ENCODE measurements at places on chromosomes 2 and 18. TPM values are rescaled to one million over a fixed set of nuclear protein-coding genes. Genes with fewer than 3 reads are reported as not detected.
A peak's percentile ranks its signal among the peaks of the same experiment; 100 is the strongest.

The MDH1 gene
- 87.8 TPM for total RNA-seq

The CFC1 gene
- not detected for total RNA-seq

The GTF2A1L gene
- not detected for total RNA-seq

- peak; percentile 46 for DNase-seq
- H3K4me1 ChIP-seq = peaks cover 14% of the 10 kb centered on the region
- no peaks in the 10 kb centered on the region for H3K27me3 ChIP-seq
- H3K36me3 ChIP-seq = peaks cover 6% of the 10 kb centered on the region
These were observed 75.0 kb upstream of the RBM44 start for GRCh38 chr2:237723602-237724001.

GRCh38 chr2:60152226-60152833 is 401.1 kb downstream of the BCL11A start:
- peak; percentile 51 for DNase-seq
- H3K4me1 ChIP-seq = peaks cover 12% of the 10 kb centered on the region

DNA sequence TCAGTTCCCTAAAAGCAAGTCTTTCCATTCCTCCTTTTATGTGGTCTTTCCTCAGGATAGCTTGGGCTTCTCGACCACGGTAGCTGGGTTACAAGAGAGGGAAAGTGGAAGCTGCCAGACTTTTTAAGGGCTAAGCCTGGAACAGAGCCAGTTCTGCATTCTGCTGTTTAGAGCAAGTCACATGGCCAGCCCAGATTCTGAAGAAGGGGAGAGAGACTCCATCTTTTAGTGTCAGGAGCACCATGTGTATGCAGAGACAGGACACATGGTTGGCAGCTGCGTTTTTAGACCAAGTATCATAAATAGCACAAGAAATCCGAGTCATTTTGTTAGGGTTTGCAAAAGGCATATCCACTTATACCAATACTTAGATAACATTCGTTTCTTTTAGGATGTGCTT is 4.7 kb downstream of the HMSD start:
- no peak overlapping the region for H3K4me3 ChIP-seq
- no peaks in the 10 kb centered on the region for H3K36me3 ChIP-seq
- no peaks in the 10 kb centered on the region for H3K27me3 ChIP-seq

DNA sequence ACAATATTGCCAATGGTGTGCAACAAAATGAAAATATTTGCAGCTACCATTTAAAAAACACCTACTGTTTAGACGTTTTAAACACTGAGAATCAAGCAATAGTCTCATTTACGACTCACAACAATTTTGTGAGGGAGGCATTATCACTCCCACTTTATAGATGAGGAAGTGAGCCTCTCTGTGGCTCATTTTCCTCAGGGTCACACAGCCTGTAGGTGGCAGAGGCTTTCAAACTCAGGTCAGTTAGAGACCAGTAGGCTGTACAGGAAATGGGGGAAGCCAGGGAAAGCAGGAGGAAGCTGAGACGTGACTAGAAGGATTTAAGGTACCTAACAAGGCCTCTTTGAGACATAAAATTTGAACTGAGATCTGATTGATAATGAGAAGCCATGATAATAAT is 95.0 kb upstream of the ZNF521 start:
- no peaks in the 10 kb centered on the region for H3K4me1 ChIP-seq
- H3K27me3 ChIP-seq = no peaks in the 10 kb centered on the region
- DNase-seq = no peak
- H3K36me3 ChIP-seq = no peaks in the 10 kb centered on the region
- H3K4me3 ChIP-seq = no peak overlapping the region

The BCL11A gene
- 383 TPM for total RNA-seq

GRCh38 chr2:236820763-236821344 is 251.2 kb downstream of the ACKR3 start:
- H3K4me3 ChIP-seq = no peak overlapping the region
- H3K36me3 ChIP-seq = no peaks in the 10 kb centered on the region
- no peak overlapping the region for H3K27ac ChIP-seq
- H3K27me3 ChIP-seq = no peaks in the 10 kb centered on the region
- no peak for DNase-seq
- H3K4me1 ChIP-seq = no peaks in the 10 kb centered on the region

DNA sequence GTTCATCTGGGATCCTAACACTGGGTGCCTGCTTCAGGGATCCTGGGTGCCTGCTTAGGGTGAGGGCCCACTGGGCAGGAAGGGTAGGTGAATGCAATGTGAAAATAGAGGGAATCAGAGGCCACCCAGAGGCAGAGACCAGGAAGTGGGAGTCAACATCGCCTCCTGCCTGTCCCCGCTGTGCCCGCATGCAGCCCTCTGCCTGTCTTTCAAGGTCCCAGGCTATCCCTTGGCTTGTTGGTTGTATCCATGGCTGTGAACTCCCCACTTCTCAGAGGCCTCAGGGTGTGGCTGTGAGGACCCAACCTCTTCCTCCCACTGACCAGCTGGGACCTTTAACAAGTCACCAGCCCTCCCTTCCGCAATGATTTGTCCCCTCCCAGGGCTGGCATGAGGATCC is 26.5 kb downstream of the PSD4 start:
- no peak for DNase-seq
- H3K4me1 ChIP-seq = peaks cover 13% of the 10 kb centered on the region
- peaks cover 67% of the 10 kb centered on the region for H3K36me3 ChIP-seq
- no peak overlapping the region for H3K4me3 ChIP-seq

The ING5 gene
- total RNA-seq = 82.9 TPM

- H3K27ac ChIP-seq = no peak overlapping the region
- no peak overlapping the region for H3K4me3 ChIP-seq
- no peaks in the 10 kb centered on the region for H3K27me3 ChIP-seq
- H3K4me1 ChIP-seq = no peaks in the 10 kb centered on the region
- DNase-seq = no peak
- H3K36me3 ChIP-seq = no peaks in the 10 kb centered on the region
These were observed 236.9 kb downstream of the RBM43 start for GRCh38 chr2:151024696-151025251.

- H3K27me3 ChIP-seq = no peaks in the 10 kb centered on the region
- no peaks in the 10 kb centered on the region for H3K36me3 ChIP-seq
- H3K27ac ChIP-seq = no peak overlapping the region
- H3K4me3 ChIP-seq = no peak overlapping the region
- no peak for DNase-seq
These were observed 795.5 kb upstream of the CDH2 start for GRCh38 chr18:28972333-28972907.

The TMEM247 gene
- not detected for total RNA-seq

The NT5C1B gene
- total RNA-seq = not detected

- no peak for DNase-seq
- no peaks in the 10 kb centered on the region for H3K4me1 ChIP-seq
- no peaks in the 10 kb centered on the region for H3K36me3 ChIP-seq
- H3K27me3 ChIP-seq = peaks cover 5% of the 10 kb centered on the region
These were observed 94.4 kb upstream of the HDAC4 start for GRCh38 chr2:239495175-239495574.

DNA sequence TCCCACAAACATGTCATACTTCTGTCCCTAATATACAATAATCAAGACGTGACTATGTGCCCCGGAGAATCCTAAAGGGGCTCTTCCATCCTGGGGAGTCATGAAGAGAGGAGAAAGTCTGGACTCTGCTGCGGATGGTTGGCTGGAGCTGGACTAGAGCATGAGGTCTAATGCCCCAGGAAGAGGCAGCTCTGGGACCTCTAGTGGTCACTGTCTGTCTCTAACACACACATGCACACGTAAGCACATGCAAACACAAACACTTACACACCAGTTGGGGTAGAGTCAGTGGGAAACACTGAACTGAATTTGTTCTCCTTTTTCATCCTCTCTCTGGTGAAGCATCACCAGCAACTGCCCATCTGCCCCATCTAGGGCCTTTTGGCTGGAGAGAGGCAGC is 271.6 kb downstream of the TDRD15 start:
- DNase-seq = no peak
- H3K4me3 ChIP-seq = no peak overlapping the region
- H3K4me1 ChIP-seq = no peaks in the 10 kb centered on the region
- H3K27ac ChIP-seq = no peak overlapping the region
